Melanocyte of skin (primary cell): ENCODE measurements at places on chromosomes 5 and 9. TPM values are rescaled to one million over a fixed set of nuclear protein-coding genes. Genes with fewer than 3 reads are reported as not detected.

TMEM252 gene
- not detected in 2 replicates for total RNA-seq

ZSWIM6 gene
- total RNA-seq: 10.3 and 15.3 TPM in 2 replicates

CARD6 gene
- 7.3 and 7.9 TPM in 2 replicates for total RNA-seq

GALT gene
- 63.0 and 79.6 TPM in 2 replicates for total RNA-seq

PTPA gene
- 72.6 and 86.5 TPM in 2 replicates for total RNA-seq
